Activated T-helper 1 cell treated with anti-CD3 and anti-CD28 coated beads, Interleukin-12 subunit alpha, Interleukin-12 subunit beta, Interleukin-2, Interleukin-4 antibody, amounts not matched to agents 30 ng/mL and 10 ng/mL and 1 ng/mL, durations not matched to agents 14 hours and 24 hours and 36 hours (primary cell): ENCODE measurements at places on chromosomes 7 and 10. TPM values are rescaled to one million over a fixed set of nuclear protein-coding genes. Genes with fewer than 3 reads are reported as not detected.

DNA sequence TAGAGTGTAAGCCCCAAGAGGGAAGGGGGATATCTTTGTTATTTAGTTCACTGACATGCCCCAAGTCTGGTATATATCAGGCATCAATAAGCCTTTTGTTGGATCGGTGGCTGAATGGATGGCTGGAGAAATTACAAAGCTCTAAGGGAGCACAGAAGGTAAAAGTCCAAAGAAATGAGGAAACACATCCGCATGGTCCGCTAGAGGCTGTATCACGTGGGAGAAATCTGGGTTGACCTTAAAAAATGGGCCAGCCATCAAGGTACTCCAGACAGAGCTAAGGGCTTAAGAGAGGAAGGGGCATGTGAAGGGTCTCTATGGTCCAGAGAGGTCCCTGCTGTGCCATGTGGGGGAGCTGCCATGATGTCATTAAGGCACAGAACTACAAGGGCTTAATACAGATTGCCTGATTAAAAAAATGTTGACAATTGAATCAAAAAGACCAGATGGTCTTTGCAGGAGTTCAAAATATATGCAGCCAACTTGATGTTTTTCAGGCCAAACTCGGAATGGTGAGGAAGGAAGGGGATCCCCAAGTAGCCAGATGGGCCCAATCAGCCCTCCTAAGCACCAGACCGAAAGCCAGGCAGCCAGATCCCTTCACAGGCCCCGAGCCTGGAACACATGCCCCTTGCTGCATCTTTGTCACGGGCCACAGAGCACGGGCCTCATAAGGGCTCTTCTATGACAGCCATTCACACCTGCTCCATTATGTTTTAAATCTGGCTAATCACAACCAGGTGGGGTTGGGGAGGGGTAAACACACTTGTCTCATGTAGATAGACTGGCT, 31.9 kb downstream of the SCRN1 start:
- peaks cover 18% of the 10 kb centered on the region for H3K4me1 ChIP-seq
- no peak overlapping the region for H3K4me3 ChIP-seq
- H3K27ac ChIP-seq: no peak overlapping the region
- H3K36me3 ChIP-seq: no peaks in the 10 kb centered on the region
- H3K27me3 ChIP-seq: peaks cover 2% of the 10 kb centered on the region
- no peak for DNase-seq

- peaks cover 5% of the 10 kb centered on the region for H3K27me3 ChIP-seq
- no peak overlapping the region for H3K27ac ChIP-seq
- H3K36me3 ChIP-seq: no peaks in the 10 kb centered on the region
- no peaks in the 10 kb centered on the region for H3K4me1 ChIP-seq
- DNase-seq: no peak
Measured at GRCh38 chr10:23217471-23217870, 25.4 kb downstream of the PTF1A start.

DNA sequence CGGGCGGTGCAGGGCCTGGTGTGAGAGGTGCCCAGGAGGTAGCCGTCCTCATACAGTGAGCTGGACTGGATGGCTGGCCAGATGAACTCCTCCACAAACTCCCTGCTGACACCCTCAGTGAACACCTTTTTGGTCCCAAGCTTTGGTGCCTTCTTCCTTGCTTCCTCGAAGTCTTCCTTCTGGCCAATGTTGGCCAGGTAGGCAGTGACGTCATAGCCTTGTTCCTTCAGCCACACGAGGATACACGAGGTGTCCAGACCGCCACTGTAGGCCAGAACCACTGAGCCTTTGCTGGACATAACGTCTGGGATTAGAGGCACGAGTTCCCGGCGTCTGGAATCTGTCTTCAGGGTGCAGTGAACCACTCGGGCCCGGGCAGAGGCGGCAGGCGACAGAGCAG, 206.8 kb upstream of the SP4 start:
- H3K27me3 ChIP-seq: peaks cover 2% of the 10 kb centered on the region
- no peak for DNase-seq
- H3K4me1 ChIP-seq: no peaks in the 10 kb centered on the region
- H3K36me3 ChIP-seq: no peaks in the 10 kb centered on the region

GRCh38 chr10:7291487-7292270, 119.2 kb downstream of the SFMBT2 start:
- peaks cover 47% of the 10 kb centered on the region for H3K4me1 ChIP-seq
- peak overlapping the region; percentile 3 for H3K27ac ChIP-seq
- peaks cover 12% of the 10 kb centered on the region for H3K36me3 ChIP-seq
- H3K4me3 ChIP-seq: no peak overlapping the region
- DNase-seq: no peak

DNA sequence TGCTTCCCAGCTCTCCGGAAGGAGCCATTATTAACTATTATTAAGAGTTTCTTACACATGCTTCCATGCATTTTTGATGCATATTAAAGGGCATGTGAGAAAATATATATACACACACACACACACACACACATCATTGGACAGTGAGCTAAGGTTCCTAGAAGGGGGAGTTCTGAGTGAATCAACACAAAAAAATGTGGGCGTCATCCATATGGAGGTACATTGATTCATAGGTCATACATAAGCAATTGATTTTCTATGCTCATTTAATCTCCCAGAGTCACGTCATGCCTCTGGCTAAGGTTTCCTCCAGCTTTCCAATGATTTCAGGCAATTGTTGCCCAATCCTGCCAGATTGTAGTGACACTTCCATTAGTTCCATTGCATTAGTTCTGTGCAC, 269.4 kb downstream of the DNAJB9 start:
- H3K4me1 ChIP-seq: no peaks in the 10 kb centered on the region
- no peak overlapping the region for H3K4me3 ChIP-seq
- H3K27ac ChIP-seq: no peak overlapping the region

DNA sequence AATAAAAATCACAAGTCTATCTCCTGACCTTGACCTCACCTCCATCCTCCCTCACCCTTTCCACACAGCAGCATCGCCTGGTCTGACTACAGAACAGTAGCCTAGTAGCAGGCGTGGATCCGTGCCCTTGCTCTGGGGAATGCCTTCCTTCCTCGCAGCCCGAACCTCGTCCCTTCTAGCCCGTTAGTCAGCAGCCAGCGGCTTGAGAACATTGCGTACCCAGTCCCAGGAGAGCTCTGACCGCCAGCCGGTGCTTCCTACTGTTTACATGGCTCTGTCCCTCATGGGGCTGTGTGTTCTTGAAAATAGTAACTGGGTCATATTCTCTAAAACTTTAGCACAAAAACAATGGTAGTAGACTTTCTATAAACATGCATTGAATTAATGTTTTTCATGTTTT, 682.7 kb upstream of the IGFBP3 start:
- no peaks in the 10 kb centered on the region for H3K27me3 ChIP-seq
- H3K4me1 ChIP-seq: no peaks in the 10 kb centered on the region
- DNase-seq: no peak

- no peak overlapping the region for H3K4me3 ChIP-seq
- no peak for DNase-seq
- no peaks in the 10 kb centered on the region for H3K36me3 ChIP-seq
- H3K27ac ChIP-seq: no peak overlapping the region
Measured at GRCh38 chr7:28835800-28836199, 122.3 kb downstream of the TRIL start.

- no peaks in the 10 kb centered on the region for H3K27me3 ChIP-seq
- H3K4me3 ChIP-seq: no peak overlapping the region
- no peak for DNase-seq
- H3K27ac ChIP-seq: no peak overlapping the region
Measured at GRCh38 chr7:63918986-63919385, 79.7 kb upstream of the ZNF722 start.

DNA sequence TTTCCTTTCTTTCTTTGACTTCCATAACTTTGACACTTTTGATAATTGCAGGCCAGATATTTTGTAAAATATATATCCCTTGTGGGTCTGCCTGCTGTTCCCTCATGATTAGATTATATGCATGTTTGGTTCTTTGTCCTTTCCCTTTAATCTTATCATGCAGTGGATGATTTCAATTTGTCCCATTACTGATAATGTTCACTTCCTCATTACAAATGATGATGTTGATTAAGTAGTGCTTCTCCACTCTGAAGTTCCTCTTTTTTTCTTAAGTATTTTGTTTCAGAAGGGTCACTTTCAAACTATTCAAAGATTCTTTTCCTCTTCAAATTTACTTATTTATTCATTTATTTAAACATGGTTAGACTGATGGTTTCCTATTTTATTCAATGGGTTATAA, 898.1 kb downstream of the XPNPEP1 start:
- no peak overlapping the region for H3K4me3 ChIP-seq
- DNase-seq: no peak
- no peaks in the 10 kb centered on the region for H3K36me3 ChIP-seq
- no peak overlapping the region for H3K27ac ChIP-seq

Gene HMX3
- total RNA-seq: not detected in 2 replicates

DNA sequence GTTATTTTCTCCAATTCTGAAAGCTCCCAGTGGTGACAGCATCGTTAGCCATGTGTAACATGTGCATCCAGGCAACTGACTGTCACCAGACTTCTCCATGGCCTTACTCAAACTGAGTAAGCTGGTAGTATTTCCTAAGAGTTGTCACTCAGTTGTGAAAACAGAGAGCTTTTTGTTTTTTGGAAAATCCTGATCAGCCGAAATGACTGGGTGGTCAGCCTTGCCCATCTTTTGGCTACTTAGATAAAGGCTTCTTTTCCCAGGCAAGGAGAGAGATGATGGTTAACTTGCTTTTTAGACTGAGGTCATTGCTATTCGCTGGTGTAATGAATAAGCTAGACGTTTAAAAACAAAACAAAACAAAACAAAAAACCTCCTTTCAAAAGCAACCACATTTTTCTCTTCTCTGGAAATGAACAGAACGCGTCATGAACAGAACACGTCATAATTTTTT, 159.5 kb upstream of the KLF14 start:
- H3K27me3 ChIP-seq: no peaks in the 10 kb centered on the region
- H3K4me1 ChIP-seq: peaks cover 74% of the 10 kb centered on the region
- H3K4me3 ChIP-seq: no peak overlapping the region

- H3K36me3 ChIP-seq: no peaks in the 10 kb centered on the region
- no peaks in the 10 kb centered on the region for H3K4me1 ChIP-seq
- no peaks in the 10 kb centered on the region for H3K27me3 ChIP-seq
- no peak overlapping the region for H3K27ac ChIP-seq
Measured at GRCh38 chr10:112775892-112776674, 174.0 kb upstream of the TCF7L2 start.

GRCh38 chr10:73814896-73815718, 3.7 kb upstream of the NDST2 start:
- DNase-seq: no peak
- peaks cover 12% of the 10 kb centered on the region for H3K4me1 ChIP-seq
- peaks cover 22% of the 10 kb centered on the region for H3K36me3 ChIP-seq
- H3K27me3 ChIP-seq: no peaks in the 10 kb centered on the region

DNA sequence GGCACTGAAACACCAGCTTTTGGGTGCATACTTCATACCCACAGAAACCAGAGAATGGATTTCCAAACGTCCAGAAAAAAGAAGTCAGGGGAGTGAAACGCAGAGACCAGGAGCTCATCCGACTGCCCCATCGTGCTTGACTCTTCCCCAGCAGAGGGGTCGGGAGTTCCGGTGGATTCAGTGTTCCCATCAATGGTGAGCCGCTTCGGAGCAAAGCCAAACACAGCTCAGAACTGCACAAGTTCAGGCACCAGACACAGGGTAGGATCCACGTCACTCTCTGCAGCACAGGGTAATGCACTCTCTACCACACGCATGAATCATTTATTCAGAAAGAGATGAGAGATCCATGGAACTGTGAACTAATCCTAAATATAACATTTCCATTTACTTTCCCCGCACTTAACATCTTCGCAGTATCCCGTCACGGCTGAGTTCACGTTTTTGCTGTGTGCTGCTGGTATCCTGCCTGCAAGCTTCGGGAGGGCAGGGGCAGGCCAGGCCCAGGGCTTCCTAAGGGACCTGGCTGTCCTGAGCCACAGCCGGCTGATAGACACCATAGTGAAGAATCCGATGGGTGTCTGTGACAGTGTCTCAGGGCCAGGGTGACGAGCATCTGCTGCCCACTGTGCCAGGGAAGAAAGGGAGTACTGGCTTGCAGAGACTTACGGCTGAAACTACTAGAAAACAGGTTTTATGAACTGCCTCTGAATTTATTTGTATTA, 545.3 kb downstream of the PTPRN2 start:
- H3K27me3 ChIP-seq: no peaks in the 10 kb centered on the region
- H3K36me3 ChIP-seq: no peaks in the 10 kb centered on the region

- no peaks in the 10 kb centered on the region for H3K36me3 ChIP-seq
- H3K27ac ChIP-seq: no peak overlapping the region
- DNase-seq: no peak
- H3K4me1 ChIP-seq: no peaks in the 10 kb centered on the region
- peaks cover 6% of the 10 kb centered on the region for H3K27me3 ChIP-seq
Measured at GRCh38 chr10:24929056-24929544, 23.3 kb downstream of the PRTFDC1 start.

Gene VAX1
- total RNA-seq: not detected in 2 replicates

DNA sequence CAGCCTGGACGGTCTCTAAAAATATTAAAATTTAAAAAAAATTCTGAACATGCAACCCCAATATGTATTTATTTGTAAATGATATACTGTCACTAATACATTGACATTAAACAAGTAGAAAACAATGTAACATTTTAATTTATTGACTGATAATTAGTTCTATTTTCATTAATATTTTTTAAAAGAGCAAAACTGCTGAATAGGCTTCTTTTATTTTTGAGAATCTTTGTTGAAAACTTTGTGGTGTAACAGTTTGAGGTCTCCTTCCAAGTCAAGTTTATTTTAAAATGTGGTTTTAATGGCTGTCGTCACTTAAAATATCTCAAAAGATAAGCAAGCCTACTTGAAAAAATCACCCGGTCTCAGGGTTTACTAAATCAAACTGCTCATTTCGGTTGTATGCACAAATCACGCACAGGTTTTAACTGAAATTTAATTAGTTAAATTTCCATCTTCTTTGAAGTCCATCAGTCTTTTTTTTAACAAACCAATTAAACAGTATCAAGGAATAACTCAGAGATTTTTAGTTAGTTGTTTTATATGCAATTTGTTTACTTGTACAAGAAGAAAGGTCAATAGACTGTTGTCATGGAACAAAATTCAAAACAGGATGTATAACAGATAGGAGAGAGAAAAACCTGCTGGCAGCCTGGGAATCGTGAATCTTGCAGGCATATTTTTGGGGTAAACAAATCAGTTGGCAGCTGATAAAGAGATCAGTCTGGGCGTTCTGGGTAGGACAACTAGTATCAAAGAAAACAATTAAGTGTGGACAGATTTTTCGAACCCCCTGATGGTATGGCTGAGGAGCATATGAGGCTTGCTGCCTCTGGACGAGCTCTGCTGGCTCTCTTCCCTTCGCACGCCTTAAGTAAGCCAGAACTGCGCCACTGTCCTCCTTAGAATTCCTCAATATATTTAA, 9.7 kb upstream of the EDRF1 start:
- H3K27me3 ChIP-seq: peaks cover 5% of the 10 kb centered on the region
- no peaks in the 10 kb centered on the region for H3K4me1 ChIP-seq
- H3K36me3 ChIP-seq: no peaks in the 10 kb centered on the region
- H3K27ac ChIP-seq: no peak overlapping the region
- H3K4me3 ChIP-seq: no peak overlapping the region

GRCh38 chr7:33671531-33672262, 233.6 kb upstream of the BMPER start:
- H3K27ac ChIP-seq: no peak overlapping the region
- H3K27me3 ChIP-seq: no peaks in the 10 kb centered on the region
- H3K4me1 ChIP-seq: no peaks in the 10 kb centered on the region
- H3K4me3 ChIP-seq: no peak overlapping the region
- DNase-seq: no peak
